ENCODE measurements at places on chromosomes 3 and 15.
A peak's percentile ranks its signal among the peaks of the same experiment; 100 is the strongest.

DNA sequence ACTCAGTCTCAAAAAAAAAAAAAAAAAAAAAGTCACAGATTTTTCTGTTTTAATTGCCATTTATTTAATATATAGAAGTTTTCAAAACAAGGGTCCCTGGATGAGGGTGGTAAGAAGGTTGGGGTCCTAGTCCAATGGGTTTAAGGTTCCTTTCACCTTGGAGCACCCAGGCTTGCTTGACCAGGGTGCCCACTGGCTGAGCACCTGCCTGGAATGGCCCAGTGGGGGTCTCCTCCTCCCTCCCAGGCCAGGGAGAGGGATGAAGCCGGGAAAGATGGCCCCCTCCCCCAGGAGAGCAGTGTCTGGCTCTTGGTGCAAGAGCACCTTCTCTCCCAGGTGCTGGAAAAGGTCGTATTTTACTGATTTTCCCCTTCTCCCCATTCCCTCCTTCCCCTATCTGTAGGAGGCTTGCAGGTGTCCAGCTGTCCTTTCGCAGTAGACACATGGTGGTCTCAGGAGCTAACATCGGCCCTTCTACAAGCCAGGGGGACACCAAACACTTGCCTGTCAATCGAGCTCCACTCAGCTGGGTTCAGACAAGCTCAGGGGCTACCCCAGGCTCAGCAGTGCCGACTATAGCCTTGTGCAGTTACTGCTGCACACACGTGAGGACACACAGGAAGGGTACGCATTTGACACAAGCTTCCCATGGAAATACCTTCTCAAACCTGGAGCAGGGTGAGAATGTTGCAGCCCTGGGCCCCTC, 112.3 kb upstream of the KLF13 start:
- no peak for DNase-seq

GRCh38 chr3:49908373-49909199, 4.9 kb upstream of the MST1R start:
- DNase-seq: no peak

DNA sequence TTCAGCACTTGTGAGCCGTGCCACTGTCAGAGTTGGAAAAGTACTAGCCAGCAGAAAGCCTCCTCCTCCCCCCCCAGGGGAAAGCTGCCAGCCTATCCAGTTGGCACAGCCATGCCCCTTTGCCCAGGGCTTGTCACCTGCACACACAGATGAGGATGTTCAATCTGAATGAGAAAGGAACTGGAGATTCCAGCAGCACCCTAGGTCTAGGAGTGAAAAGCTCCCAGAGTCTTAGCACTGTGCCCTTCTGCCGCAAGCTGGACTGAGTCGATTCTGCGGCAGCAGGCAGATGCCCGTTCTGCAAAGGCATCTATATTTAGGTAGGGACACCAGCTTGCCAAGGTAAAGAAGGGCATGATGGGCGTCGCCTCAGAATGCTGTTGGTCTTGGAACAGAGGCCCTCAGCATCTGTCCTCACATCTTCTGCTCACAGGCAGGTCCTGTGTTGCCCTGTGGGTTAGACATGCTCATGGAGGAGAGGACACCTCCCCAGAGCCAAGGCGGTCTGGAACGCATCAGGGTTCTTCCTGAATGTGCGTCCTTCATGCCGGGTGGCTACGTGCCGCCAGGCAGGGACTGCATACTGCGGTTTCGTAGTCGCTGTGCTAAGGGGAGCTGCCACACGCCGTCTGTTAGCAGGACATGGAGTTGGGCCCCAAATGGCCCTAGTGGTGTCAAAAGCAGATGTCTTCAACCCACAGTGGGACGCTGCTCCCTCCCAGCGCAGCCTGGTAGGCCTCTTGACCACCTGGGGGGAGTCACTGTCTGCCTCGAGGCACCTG, 109.5 kb downstream of the VGLL4 start:
- DNase-seq: no peak

GRCh38 chr3:149296972-149297371, 36.5 kb downstream of the TM4SF18 start:
- no peak for DNase-seq

DNA sequence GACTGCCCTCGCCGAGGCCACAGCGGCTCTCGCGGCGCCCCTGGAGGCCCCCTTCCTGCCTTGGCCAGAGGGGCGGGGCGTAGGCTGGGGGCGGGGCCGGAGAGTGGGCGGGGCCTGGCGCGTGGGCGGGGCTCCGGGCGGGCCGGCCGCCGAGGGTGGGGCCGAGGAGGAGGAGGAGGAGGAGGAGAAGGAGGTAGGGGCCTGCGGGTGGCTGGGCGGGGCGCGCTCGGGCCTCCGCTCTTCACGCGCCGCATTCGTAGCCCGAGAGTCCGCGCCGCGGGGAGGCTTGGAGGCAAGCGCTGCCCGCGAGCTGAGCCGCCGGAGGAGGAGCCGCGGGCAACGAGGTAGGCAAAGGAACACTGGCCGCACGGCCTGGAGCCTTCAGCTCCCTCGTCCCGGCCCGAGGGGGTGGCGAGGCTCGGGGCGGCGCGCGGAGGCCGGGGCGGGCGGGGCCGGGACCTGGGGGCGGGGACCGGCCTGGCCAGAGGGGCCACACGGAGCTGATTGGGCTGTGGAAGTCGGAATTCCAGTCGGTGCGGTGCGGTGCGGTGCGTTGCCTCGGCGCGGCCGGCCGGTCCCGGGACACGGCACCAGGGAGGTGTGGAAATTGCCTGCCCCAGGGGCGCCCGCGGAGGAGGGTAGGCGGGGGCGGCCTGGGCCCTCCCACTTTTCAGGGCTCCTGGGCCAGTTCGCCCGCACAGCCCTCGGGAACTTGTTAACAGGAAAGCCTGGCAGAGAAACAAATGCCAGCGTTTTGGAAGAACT, at the start of gene PPP2R3A:
Gene PPP2R3A, plus strand, starts transcription at position 223 of the 765 bp plus-strand sequence. CDS start 35,771 bp downstream, outside the sequence.
- peak; percentile 13 for DNase-seq

DNA sequence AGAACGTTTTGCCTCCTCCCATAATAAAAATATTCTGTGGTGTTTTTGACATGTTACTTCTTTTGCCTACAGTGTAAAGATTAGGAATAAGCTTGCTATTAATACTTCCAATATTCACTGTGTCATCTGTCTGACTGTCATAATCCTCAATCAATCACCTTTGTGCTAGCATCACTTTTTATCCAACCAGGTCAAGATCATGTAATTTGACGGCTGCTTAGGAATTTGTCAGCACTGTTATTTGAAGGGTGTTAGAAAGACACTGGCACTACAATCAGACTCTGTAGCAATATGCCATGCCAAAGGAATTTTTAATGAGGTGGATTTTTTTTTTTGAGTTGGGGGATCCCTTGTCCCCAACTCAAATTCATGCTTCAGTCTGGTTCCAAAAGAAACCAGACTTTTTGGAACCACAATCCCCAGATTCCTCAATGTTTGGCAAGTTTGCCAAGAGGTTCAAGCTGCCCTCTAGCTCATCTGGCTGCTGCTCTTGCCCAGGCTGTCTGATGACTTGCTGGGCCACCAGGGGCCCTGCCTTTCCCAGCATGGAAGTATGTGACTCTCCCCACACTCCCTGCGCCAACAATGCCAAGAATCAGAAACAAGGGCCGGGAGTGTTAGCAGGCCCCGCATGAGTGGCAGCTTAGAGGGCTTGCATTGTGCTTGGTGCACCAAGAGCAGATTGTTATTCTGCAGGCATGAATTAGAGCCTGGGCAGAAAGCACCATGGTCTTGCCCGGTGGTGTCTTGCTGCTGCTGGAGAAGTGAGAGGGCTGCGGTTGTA, 58.6 kb upstream of the TSC22D2 start:
- no peak for DNase-seq

GRCh38 chr3:36456784-36457183, 76.5 kb downstream of the STAC start:
- DNase-seq: no peak

GRCh38 chr15:63251701-63252100, 25.7 kb upstream of the APH1B start:
- DNase-seq: no peak

DNA sequence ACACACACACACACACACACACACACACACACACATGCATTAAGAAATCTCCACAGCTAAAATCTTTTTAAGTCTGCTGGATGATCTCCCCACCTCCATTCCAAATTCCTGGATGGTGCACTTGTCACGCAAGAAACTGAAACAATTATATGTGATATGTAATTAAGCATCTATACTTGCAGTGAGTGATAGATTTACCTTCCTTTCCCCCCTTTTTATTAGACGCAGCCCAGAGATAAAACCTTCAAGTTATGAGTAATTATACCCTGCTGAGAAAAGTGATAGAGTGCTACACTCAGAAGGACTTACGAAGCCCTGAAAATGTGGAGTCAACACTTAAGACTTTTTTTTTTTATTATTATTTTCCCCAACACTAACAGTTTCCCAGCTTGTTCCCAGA, 255.2 kb downstream of the LSAMP start:
- DNase-seq: no peak

DNA sequence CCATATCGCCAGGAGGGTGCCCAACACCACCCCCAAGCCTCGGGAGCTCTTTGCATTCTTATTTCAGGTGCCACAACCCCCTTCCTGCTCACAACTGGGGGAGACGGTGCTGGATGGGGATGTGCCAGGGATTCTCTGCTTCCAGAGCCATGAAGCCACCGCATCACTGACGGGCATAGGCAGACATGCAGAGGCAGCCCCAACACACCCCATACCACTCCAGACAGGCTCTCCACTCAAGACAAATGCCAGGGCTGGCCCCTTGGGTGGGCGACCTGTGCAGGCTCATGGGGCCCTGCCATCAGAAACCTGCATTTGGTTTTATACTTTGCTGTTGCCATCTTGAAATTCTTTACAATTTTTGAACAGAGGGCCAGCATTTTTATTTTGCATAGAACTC, 27.0 kb upstream of the TRPM1 start:
- DNase-seq: no peak

- DNase-seq: no peak
Measured at GRCh38 chr3:118228151-118228550, 806.5 kb downstream of the IGSF11 start.

DNA sequence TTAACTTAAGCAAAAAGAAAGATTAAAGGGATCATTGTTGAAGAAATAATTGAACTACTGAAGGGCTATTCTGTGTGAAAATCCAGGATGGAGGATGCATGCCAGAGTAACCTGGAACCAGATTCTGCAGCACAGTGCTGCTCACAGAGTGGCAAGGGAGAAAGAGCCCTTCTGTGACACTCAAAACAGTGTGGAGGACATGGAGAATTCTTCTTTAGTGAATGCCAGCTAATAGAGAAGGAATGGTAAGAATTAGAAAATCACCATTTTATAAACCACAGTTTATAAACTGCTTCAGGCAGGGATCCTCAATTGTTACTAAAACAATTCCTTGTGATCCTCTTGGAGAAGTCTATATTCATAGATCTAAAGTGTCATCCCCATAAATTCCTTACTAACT, 70.4 kb upstream of the ARHGEF26 start:
- DNase-seq: no peak

DNA sequence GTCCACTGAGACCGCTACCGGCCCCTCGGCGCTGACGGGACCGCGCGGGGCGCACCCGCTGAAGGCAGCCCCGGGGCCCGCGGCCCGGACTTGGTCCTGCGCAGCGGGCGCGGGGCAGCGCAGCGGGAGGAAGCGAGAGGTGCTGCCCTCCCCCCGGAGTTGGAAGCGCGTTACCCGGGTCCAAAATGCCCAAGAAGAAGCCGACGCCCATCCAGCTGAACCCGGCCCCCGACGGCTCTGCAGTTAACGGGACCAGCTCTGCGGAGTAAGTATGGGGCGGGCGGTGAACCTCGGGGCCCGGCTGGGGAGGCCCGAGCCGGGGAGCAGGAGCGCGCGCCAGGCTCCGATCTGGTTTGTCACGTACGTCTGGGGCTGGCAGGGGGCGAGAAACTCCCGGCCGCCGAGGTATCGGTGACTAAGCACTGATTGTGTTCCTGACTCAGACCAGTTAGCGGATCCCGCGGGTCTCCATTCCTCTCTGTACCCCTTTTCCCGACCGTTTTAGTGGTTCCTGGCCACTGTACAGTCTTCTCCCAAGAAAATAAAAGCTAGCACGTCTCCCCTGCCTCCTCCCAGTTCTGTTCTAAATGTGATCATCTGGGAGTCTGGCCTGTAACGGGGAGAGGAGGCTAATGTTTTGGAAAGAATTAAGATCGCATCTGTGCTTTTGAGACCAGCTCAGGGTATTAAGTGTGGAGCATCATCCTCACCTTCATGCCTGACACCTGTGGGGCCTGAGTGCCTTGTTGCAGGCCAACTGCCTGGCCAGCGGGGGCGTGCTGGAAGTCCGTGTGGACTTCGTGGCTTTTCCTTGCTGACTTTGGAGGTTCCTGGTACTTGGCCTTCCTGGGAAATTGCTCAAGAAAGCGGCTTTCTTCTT, 691 bp downstream of the MAP2K1 start:
- DNase-seq: peak; percentile 68

- DNase-seq: no peak
Measured at GRCh38 chr3:173761161-173761560, 363.6 kb downstream of the NLGN1 start.

GRCh38 chr15:70569091-70569713, 194.2 kb downstream of the UACA start:
- DNase-seq: no peak

GRCh38 chr3:171846597-171846996, 3.4 kb downstream of the TMEM212 start:
- DNase-seq: no peak

GRCh38 chr3:132519914-132520313, 77.2 kb upstream of the ACKR4 start:
- no peak for DNase-seq

- DNase-seq: no peak
Measured at GRCh38 chr3:45486926-45487325, 98.5 kb downstream of the LARS2 start.

DNA sequence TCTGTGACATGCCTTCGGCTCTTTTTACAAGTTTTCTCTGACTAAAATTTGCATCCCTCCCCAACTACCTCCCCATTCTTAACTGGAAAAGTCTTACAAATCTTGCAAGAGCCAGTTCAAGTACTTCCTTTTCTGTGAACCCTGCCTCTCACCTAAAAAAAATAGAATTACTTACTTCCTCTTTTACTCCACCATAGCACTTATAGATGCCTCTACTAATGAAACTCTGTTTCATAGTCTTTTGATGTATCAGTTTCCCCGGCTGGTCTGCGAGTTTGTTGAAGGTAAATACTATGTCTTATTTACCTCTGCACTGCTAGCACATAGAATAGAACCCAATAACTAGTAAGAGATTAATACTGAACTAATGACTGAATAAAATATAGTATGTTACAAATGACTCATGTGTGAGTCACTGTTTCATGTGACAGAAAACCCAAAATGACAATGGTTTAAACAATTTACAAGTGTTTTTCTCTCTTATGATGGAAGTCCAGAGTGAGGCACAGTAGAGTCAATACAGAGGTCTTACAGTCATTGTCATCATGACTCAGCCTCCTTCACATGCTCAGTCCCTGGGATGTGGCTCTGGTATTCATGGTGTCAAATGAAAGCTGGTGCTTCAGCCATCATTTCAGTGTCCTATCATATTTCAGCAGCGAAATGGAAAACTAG, 393.5 kb downstream of the RSL24D1 start:
- no peak for DNase-seq

GRCh38 chr3:33636125-33636850, 81.8 kb downstream of the CLASP2 start:
- no peak for DNase-seq

DNA sequence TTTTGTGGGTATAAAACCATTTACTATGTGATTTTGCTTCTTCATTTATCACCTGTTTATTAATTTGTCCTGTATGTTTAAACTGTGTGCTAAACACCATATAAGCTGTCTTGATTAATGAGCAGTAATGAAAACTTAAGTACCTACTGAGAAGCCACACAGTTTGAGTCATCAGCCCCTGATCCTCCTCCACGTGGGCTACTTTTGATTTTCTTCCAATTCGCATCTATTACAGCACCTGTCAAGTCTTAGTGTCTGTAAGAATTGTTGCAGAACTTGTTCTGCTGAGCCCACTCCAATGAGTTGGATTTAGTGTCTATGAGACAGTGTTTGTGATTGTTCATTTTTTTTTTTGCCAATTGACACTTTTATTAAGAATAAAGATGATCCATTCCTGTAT, 16.8 kb downstream of the EPHA6 start:
- DNase-seq: no peak
